ENCODE measurements at places on chromosomes 13 and 19.

DNA sequence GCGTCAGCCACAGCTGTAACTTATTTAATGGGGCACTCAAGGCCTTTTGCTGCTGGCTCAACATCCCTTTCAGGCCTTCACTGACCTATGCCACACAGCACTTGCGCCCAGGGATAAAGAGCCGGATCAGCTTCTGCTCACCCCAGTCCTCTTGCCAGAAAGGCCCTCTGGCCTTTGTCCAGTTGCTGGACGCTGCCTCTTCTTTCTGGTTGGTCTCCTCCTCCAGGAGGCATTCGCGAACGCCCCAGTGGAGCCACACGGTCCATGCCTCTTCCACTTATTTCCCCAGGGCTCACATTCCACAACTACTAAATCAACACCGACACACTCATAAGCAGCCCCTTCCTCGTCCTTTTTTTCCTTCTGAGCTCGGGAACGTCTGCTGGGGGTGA lies 3.7 kb upstream of the ZNF329 start:
- DNase-seq: no peak

DNA sequence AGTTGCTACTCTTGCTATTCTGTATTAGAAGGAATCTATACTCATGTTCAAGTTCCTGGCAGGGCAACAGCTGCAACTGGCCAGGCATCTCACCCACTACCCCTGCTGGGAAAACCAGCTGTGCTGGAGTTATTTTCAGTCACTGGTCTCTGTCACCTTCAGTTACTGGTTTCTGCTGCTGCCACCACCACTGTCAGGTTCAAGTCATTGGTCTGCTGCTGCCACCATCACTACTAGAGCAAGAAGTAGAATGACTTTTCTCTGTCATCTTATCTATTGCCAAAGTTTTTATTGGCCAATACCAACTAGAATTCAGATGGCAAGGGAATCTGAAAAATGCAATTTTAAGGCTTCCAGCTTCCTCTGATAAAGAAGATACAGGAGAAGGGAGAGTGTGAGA lies 1615.2 kb downstream of the OLFM4 start:
- DNase-seq: no peak

DNA sequence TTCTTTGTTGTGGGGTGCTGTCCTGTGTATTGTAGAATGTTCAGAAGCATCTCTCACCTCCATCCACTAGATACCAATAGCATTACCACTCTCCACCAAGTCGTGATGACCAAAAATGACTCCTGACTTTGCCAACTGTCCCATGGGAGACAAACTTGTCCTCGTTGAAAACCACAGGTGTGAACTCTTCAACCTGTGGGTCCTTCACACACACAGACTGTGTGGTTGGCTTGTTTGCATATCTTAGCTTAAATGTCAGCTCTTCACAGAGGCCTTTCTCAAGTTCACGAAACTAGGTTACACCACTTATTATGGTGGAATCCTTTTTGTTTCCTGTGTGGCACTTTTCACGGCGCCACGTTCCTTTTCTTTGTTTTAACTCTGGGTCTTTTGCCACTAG lies 6.8 kb downstream of the GPC5 start:
- DNase-seq: no peak

GRCh38 chr13:50893211-50893852 lies 16.3 kb upstream of the RNASEH2B start:
- DNase-seq: peak; percentile 23

DNA sequence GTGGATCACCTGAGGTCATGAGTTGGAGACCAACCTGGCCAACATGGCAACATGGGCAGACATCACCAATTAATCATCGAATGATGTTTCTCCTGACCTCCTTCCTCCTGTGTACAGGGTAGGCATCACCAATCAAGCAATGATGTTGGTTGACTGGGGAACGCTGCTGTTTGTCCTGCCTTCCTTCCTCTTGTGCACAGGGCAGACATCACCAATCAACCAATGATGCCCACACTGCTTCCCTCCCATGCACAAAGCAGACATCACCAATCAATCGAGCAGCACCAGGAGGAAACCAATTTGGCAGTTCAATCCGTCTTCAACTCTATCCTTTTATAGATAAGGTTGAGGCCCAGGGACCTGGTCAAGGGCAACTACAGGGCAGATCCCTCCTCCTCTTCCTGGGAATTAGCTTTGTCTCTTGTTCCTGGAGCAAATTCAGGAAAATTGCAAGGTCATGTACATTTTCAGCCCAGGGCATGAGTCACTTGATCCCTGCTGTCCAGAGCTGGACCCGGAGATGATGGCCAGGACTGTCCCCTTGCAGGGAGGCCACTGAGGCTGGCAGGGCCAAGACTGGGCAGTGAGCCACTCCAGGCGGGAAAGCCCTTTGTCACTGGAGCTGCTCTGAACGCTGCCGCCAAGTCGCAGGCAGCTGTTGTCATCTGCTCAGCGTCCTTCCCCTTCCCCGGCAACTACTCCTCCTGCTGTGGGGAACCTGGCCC lies 5.3 kb upstream of the CSNK1G2 start:
- DNase-seq: no peak

GRCh38 chr13:22271903-22272302 lies 601.0 kb downstream of the FGF9 start:
- no peak for DNase-seq

DNA sequence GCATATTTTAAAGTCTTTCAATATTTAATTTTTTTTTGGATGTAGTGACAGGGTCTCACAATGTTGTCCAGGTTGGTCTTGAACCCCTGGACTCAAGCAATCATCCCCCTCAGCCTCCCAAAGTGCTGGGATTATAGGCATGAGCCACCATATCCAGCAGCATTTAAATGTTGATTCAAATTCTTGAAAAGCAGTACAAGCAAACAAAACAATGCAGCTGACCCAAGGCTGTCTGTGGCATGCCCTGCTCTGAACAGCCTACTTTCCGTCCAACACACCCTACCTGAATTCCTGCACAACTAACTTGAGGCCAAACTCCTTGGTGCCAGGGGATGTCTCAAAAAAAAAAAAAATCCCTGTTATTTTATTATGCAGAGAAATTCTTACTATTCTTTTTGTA lies 23.0 kb downstream of the NEK5 start:
- no peak for DNase-seq

DNA sequence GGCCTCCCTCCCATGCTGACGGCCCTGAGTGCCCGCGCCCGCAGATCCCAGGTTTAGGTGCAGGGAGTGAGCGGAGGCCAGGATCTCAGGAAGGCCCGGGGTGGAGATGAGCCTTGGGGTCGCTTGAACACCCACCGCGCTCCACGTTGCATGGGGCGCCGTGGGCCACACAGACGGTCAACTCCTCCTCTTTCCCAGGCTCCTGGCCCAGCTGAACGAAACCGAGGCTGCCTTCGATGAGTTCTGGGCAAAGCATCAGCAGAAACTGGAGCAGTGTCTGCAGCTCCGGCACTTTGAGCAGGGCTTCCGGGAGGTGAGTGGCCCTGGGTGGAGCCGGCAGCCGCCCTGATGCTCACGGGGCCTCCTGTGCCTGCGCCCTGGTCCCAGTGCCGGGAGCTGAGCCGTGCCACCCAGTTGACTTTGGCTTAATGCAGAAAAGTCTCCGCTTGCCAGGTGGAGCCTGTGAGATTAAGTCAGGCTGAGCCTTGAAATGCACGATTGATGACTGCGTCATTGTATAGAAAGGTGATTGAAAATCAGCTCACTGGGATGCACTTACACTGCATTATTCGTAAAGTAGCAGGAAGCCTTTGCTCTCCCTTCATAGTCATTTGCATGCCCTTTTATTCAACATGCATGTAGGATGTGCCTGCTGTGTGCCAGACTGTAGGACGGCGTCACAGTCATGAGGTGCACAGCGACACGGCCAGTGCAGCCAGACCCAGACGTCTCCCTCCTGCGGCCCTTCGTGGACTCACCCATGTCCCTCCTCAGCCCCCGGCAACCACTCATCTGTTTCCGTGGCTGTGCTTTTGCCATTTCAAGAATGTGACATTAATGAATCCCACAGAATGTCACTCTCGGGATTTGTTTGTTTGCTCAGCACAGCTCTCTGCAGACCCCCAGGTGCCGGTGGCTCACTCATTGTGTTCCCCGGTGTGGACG lies 35.5 kb upstream of the F7 start:
- no peak for DNase-seq

GRCh38 chr13:28538932-28539331 lies 44.0 kb upstream of the FLT1 start:
- no peak for DNase-seq

DNA sequence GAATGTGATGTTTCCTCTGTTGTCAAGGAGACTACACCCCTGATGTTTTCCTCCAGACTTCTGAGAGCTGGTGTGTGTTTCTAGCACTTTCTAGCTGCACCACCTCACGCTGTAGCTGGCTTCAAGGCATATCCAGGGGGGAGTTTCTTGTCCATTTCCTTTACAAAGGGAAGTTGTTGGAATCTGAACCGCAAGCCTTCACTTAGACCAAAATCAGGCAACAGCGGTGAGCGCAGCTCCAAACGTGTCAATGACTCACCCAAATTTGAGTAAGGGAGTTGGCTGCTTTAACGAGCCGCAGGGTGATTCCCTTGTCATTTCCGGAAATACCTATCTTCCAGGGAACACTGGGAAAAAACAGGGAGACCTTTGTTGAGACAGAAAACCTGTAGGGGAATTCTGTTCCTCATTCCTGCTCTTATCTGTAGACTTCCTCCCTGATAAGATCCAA lies 2.5 kb downstream of the LDLR start:
- no peak for DNase-seq

Measured in DMS79 treated with DMSO at 0.1 percent for 48 hours (cell line).